ENCODE measurements at places on chromosomes 7 and 10. TPM values are rescaled to one million over a fixed set of nuclear protein-coding genes. Genes with fewer than 3 reads are reported as not detected.
A peak's percentile ranks its signal among the peaks of the same experiment; 100 is the strongest.

DNA sequence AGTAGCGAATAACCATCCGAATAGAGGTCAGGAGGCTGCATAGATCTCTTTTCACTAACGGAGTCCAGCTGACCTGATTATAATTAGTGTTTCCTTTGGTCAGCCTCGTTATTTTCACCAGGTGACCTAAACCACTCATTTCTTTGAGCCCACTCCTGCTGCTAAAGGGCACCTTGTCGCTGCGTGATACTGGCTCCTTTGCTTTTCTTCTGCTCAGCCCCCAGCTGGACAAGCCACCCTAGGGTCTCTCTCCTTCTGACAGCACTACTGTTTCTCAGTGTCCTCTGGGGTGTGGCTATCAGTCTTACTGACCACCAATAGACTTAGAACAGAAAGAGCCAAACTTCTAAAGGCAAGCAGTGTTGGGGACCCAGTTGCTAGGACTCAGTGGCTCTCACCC lies 2.7 kb upstream of the IGFBP3 start:
- H3K4me1 ChIP-seq: peaks cover 20% of the 10 kb centered on the region
- H3K4me3 ChIP-seq: no peak overlapping the region
- peaks cover 44% of the 10 kb centered on the region for H3K27me3 ChIP-seq

DNA sequence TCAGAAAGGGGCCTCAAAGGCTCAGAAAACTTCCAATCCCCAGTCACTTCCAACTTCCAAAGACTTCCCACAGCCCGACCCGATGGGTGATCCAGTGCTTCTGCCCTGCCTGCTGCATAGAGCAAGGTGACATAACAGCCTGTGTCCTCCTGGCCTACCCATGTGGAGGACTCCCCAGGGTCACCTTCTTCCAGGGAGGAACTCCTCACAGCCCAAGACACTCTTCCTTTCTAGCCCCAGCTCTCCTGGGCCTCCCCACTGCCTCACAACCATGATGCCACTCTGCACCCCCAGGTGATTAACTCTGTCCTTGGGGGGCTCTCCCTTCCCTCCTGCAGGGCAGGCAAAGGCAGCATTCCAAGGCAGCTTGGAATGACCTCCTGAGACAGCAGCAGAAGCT lies 158.4 kb upstream of the PDE1C start:
- no peak overlapping the region for H3K27ac ChIP-seq
- no peak overlapping the region for H3K4me3 ChIP-seq
- H3K4me1 ChIP-seq: no peaks in the 10 kb centered on the region
- no peak for DNase-seq

- H3K27me3 ChIP-seq: no peaks in the 10 kb centered on the region
- no peaks in the 10 kb centered on the region for H3K36me3 ChIP-seq
- H3K27ac ChIP-seq: no peak overlapping the region
- no peak for DNase-seq
- no peak overlapping the region for H3K4me3 ChIP-seq
- H3K4me1 ChIP-seq: peaks cover 31% of the 10 kb centered on the region
Measured at GRCh38 chr7:47597379-47597778, 15.5 kb upstream of the TNS3 start.

DNA sequence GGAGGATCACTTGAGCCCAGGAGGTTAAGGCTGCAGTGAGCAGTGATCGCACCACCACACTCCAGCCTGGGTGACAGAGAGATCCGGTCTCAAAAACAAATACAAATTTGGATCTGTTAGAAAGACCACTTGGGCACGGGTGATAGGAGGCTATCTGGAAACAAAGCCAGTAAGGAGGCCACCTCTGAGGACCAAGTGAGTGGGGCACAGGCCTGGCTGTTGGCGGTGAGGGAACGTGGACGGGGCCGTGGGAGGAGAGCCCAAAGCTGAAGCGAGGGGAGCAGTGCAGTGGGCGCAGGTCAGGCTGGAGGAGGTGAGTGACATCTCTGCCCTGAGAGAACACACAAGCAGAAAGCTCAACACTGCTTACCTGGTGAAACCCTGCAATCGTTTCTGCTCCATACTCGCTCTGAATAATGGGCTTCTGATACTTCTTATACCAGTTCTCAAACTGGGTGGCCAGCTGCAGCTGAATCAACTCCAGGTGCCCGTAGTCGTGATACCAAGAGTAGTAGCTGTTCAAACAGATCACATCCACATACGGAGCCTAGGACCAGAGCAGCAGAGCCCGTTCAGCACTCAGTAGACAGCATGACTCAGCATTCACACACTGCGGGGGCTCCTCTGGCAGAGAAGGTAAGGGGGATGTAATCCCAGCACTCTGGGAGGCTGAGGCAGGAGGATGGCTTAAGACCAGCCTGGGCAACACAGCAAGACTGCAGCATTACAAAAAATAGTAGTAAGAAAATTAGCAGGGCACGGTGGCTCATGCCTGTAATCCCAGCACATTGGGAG lies 14.5 kb downstream of the GUSB start:
- peaks cover 87% of the 10 kb centered on the region for H3K36me3 ChIP-seq
- H3K4me1 ChIP-seq: no peaks in the 10 kb centered on the region
- H3K27ac ChIP-seq: no peak overlapping the region
- H3K27me3 ChIP-seq: no peaks in the 10 kb centered on the region
- DNase-seq: no peak

DNA sequence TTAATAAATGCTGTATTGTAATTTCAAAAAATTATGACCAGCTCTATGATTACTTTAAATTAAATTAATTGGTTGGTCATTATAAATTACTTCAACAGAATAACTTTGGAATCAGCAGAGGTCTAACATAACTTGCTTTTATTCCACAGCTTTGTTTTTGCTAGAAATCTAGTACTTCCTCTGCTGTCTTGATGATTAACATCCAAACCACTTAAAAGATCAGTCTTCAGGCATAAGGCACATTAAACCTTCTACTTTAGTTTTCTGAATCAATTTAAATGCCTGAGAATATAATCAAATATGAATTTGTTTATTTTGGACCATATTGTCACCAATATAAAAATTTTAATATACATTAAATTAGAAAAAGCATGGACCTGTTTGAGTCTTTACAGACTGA lies 465.3 kb downstream of the ARL4A start:
- H3K36me3 ChIP-seq: no peaks in the 10 kb centered on the region
- no peaks in the 10 kb centered on the region for H3K27me3 ChIP-seq
- H3K4me3 ChIP-seq: no peak overlapping the region
- no peak for DNase-seq

GRCh38 chr10:89466599-89467035 lies 52.2 kb downstream of the IFIT5 start:
- H3K36me3 ChIP-seq: no peaks in the 10 kb centered on the region
- H3K4me3 ChIP-seq: no peak overlapping the region

DNA sequence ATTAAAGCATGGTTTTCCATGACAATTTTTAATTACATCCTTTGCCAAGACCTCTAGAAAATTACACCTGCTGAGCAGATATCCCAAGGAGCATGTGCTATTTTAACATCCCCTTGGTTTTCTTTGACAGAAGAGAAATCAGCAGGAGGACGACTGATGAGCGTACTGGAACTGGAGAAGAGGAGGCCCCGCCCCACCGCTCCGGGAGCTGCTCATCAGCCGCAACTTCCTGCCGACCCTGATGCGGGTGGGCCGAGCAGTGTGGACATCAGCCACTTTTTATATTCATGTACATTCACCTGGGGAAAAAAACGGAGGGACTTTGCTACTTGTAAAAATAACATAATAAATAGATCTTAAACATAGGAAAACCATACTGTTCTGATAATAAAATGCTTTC lies 54.2 kb downstream of the CDC123 start:
- no peak overlapping the region for H3K4me3 ChIP-seq
- H3K36me3 ChIP-seq: peaks cover 46% of the 10 kb centered on the region
- H3K27me3 ChIP-seq: no peaks in the 10 kb centered on the region
- H3K4me1 ChIP-seq: peaks cover 29% of the 10 kb centered on the region
- no peak overlapping the region for H3K27ac ChIP-seq
- DNase-seq: no peak

GRCh38 chr7:154750353-154750801 lies 252.5 kb downstream of the PAXIP1 start:
- no peak overlapping the region for H3K4me3 ChIP-seq
- H3K27me3 ChIP-seq: no peaks in the 10 kb centered on the region
- DNase-seq: no peak
- no peak overlapping the region for H3K27ac ChIP-seq

GRCh38 chr10:102761981-102762380 lies 18.2 kb downstream of the WBP1L start:
- H3K36me3 ChIP-seq: peaks cover 47% of the 10 kb centered on the region
- H3K4me1 ChIP-seq: peaks cover 17% of the 10 kb centered on the region
- DNase-seq: no peak
- H3K27me3 ChIP-seq: no peaks in the 10 kb centered on the region
- H3K27ac ChIP-seq: no peak overlapping the region

GRCh38 chr10:5827841-5828240 lies 14.6 kb upstream of the GDI2 start:
- no peak overlapping the region for H3K4me3 ChIP-seq
- no peaks in the 10 kb centered on the region for H3K36me3 ChIP-seq
- no peak overlapping the region for H3K27ac ChIP-seq
- peaks cover 13% of the 10 kb centered on the region for H3K4me1 ChIP-seq
- H3K27me3 ChIP-seq: no peaks in the 10 kb centered on the region
- no peak for DNase-seq

- no peak overlapping the region for H3K4me3 ChIP-seq
- H3K27me3 ChIP-seq: no peaks in the 10 kb centered on the region
- H3K4me1 ChIP-seq: no peaks in the 10 kb centered on the region
- no peaks in the 10 kb centered on the region for H3K36me3 ChIP-seq
- DNase-seq: no peak
Measured at GRCh38 chr10:76459016-76459730, 1027.7 kb downstream of the LRMDA start.

- H3K27me3 ChIP-seq: peaks cover 2% of the 10 kb centered on the region
- H3K36me3 ChIP-seq: peaks cover 2% of the 10 kb centered on the region
- no peak overlapping the region for H3K4me3 ChIP-seq
- DNase-seq: peak; percentile 44
Measured at GRCh38 chr7:98165827-98166667, 45.2 kb upstream of the BHLHA15 start.

- H3K27me3 ChIP-seq: no peaks in the 10 kb centered on the region
- no peaks in the 10 kb centered on the region for H3K36me3 ChIP-seq
- DNase-seq: no peak
- no peak overlapping the region for H3K27ac ChIP-seq
- no peak overlapping the region for H3K4me3 ChIP-seq
- H3K4me1 ChIP-seq: no peaks in the 10 kb centered on the region
Measured at GRCh38 chr7:13541326-13541725, 448.1 kb downstream of the ETV1 start.

DNA sequence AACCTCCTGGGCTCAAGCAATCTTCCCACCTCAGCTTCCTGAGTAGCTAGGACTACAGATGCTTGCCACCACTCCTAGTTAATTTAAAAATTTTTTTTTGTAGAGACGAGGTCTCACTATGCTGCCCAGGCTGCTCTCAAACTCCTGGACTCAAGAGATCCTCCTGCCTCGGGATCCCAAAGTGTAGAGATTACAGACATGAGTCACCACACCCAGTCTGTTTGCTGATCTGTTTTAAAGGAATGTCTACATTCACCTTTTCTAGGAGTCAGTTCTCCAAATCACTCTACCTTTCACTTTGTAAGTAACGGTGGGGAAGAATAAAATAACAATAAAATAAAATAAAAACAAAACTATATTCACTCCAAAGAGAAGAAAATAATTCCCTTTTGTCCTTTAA lies 86.6 kb upstream of the AGBL3 start:
- DNase-seq: no peak
- no peak overlapping the region for H3K27ac ChIP-seq
- H3K4me3 ChIP-seq: no peak overlapping the region
- no peaks in the 10 kb centered on the region for H3K36me3 ChIP-seq

GRCh38 chr7:155629171-155629570 lies 15.3 kb upstream of the RBM33 start:
- H3K4me1 ChIP-seq: peaks cover 3% of the 10 kb centered on the region
- H3K27me3 ChIP-seq: peaks cover 1% of the 10 kb centered on the region
- H3K36me3 ChIP-seq: peaks cover 4% of the 10 kb centered on the region
- H3K27ac ChIP-seq: no peak overlapping the region

- H3K4me1 ChIP-seq: peaks cover 98% of the 10 kb centered on the region
- H3K27me3 ChIP-seq: no peaks in the 10 kb centered on the region
- DNase-seq: no peak
Measured at GRCh38 chr7:142808461-142808801, 37.7 kb downstream of the PRSS2 start.

DNA sequence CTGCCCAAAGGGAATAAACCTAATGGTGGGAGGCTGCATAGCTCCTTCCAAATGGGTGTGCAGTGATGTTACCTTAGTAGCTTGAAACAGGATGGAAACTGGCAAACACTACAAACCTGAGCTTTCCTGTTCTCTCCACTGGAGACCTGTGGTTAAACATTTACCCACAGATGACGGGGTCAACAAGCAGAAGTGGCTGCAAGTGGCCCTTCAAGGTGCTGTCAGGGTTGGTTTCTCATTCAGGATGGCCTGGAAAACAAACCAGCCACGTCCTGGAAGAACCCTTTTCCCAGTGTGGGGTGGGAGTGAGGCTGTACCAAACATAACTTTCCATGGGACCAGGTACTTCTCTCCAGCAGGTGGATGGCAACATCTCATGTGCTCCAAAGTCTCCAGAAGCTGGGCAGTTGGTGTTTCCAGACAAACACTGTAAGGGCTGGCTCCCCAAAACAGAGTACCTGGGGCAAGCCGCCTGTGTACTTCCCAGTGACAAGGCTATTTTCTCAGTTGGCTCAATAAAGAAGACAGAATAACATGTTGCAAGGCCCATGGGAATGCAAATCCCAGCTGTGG lies 67.5 kb downstream of the DNAJB9 start:
- H3K27ac ChIP-seq: no peak overlapping the region
- no peaks in the 10 kb centered on the region for H3K36me3 ChIP-seq
- H3K4me1 ChIP-seq: no peaks in the 10 kb centered on the region
- no peak overlapping the region for H3K4me3 ChIP-seq
- no peak for DNase-seq

- no peak overlapping the region for H3K4me3 ChIP-seq
- H3K27ac ChIP-seq: no peak overlapping the region
- H3K27me3 ChIP-seq: peaks cover 48% of the 10 kb centered on the region
- peaks cover 5% of the 10 kb centered on the region for H3K4me1 ChIP-seq
- DNase-seq: no peak
- no peaks in the 10 kb centered on the region for H3K36me3 ChIP-seq
Measured at GRCh38 chr7:192701-193480, 520 bp downstream of the FAM20C start.

DNA sequence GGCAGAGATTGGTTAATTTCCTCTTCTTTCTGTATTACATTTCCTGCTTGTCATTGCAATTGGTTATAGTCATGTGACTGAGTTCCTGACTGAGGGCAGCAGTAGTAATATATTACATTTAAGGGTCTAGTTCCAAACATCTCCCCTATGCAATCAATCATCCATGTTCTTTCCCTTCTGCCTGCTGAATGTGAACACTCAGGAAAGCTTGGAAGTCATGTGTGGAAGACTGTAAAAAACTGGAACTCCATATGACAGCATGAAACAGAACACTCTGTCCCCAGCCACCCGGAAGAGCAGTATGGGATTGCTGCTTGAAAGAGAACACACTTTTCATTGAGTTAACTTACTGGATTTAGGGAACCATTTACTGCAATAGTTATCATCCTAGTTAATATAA lies 459.7 kb upstream of the SEMA3A start:
- no peaks in the 10 kb centered on the region for H3K36me3 ChIP-seq
- no peak for DNase-seq
- no peak overlapping the region for H3K27ac ChIP-seq
- H3K4me3 ChIP-seq: no peak overlapping the region
- H3K4me1 ChIP-seq: no peaks in the 10 kb centered on the region

GRCh38 chr7:117800406-117800805 lies 72.8 kb downstream of the CTTNBP2 start:
- H3K36me3 ChIP-seq: no peaks in the 10 kb centered on the region
- H3K27ac ChIP-seq: no peak overlapping the region
- H3K4me3 ChIP-seq: no peak overlapping the region
- peaks cover 4% of the 10 kb centered on the region for H3K27me3 ChIP-seq
- DNase-seq: no peak

Gene FGL2
- total RNA-seq: 5.7 TPM

Gene UCMA
- total RNA-seq: not detected

Gene DNAJC12
- 0.31 TPM for total RNA-seq

Gene MIOS
- 81.3 TPM for total RNA-seq

Gene PKD1L1
- total RNA-seq: 0.40 TPM

Gene OGDHL
- total RNA-seq: not detected

All from activated B cell treated with CpG ODN at 0.5 μM for 24 hours (primary cell).